ENCODE measurements at places on chromosomes 12 and 14.

GRCh38 chr14:105070760-105071137 lies 5.5 kb upstream of the GPR132 start:
- no peak for DNase-seq

- DNase-seq = peak; percentile 45
These were observed 2.2 kb upstream of the KRT80 start for GRCh38 chr12:52193991-52194390.

GRCh38 chr14:28756884-28757570 lies 9.6 kb upstream of the FOXG1 start:
- DNase-seq = no peak

- DNase-seq = no peak
These were observed 134.6 kb upstream of the PZP start for GRCh38 chr12:9342614-9343353.

DNA sequence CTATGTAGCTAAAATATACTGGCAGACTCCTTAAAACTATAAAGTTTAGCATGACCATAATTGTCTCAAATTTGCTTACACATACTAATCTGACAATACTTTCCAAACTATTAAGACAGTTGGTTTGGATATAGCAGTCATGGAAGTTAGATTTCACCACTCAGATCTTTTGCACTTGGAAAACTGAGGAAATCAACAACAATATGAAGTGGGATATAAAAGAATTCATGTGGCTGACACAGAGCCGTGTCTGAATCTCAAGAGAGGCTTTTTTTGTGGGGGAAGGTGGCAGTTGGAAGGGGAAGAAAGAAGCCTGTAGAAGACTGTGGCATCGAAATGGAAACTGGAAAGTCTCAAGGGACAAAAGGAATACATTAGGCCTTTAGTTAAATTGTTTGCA lies 166.6 kb upstream of the FLRT2 start:
- no peak for DNase-seq

All from HTR-8/SVneo (cell line).